ENCODE measurements at places on chromosomes 1 and 21.

GRCh38 chr1:62597281-62597680 is at the start of gene ANGPTL3:
Gene ANGPTL3, plus strand, starts transcription at chr1:62597520. Its CDS starts 47 bp downstream, at chr1:62597567.
- DNase-seq, result no peak

DNA sequence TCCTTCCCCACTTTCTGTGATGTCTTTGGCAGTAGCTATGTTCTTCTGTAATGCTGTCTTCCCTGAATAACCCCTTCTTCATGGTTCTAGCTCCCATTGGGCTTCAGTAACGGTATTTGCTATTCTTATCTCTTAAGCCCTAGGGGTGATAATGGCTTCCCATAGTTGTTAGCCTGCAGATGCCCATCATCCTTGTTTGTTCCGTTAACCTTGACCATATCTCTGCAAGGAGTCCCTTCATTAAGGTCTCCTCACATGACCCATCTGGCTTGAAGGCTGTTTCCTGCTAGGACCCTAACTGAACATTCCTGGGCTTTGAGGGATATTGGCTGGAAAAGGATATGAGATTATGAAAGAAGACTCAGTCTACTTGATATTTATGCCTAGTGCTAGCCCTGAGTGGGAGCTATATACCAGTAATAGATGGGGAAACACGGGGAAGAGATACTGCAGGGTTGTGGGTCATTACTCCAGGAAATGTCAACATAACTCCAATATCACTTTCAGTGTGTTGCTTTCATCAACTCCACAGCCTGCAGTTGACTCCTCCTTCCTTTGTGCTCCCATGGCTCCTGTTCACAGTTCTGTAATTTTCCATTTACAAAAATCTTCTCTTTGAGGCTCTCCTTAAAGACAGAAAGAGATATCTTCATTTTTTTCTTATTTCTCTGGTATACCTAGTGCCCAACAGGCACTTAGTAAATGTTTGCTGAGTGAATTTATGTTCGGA is 2.5 kb downstream of the MR1 start:
- no peak for DNase-seq

DNA sequence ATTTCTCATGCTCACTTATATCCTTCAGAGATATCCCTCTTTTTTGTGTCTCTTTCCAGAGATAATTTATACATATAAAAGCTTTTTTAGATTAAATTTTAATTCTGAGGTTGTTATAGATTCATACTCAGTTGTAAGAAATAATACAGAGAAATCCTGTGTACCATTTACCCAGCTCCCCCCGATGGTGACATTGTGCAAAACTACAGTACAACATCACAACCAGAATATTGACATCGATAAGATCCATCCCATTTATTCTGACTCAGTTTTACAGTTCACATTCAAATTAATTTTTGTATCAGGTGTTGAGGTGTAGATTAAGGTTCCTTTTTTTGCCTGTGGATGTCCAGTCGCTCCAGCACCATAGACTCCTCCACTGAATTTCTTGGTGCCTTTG is 14.3 kb downstream of the DMRTB1 start:
- no peak for DNase-seq

DNA sequence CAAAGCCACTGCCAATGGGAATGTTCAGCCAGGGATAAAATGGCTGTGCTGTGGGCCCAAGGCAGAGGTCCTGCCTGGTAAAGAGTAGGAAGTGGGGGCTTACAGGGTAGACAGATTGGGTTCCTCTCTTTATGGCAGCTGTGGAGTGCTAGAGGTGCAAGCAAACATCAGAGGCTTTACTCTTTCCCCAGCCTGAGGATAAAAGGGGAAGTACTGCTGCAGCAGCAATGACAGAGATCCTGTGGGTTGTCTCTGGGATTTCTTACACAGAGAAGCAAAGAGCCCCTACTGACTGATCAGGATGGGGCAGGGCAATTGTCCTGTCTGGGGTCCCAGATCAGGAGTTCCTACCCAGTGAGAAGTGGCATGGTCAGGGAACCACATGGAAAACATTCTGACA is 54.2 kb downstream of the DRAM2 start:
- DNase-seq, result no peak

GRCh38 chr1:39720094-39720999 is 18.3 kb upstream of the PPIE start:
- DNase-seq, result peak; percentile 83

- no peak for DNase-seq
Observed at GRCh38 chr1:181438013-181438412, 45.3 kb upstream of the CACNA1E start.

- no peak for DNase-seq
Observed at GRCh38 chr1:178495741-178496409, 889 bp downstream of the CLEC20A start.

DNA sequence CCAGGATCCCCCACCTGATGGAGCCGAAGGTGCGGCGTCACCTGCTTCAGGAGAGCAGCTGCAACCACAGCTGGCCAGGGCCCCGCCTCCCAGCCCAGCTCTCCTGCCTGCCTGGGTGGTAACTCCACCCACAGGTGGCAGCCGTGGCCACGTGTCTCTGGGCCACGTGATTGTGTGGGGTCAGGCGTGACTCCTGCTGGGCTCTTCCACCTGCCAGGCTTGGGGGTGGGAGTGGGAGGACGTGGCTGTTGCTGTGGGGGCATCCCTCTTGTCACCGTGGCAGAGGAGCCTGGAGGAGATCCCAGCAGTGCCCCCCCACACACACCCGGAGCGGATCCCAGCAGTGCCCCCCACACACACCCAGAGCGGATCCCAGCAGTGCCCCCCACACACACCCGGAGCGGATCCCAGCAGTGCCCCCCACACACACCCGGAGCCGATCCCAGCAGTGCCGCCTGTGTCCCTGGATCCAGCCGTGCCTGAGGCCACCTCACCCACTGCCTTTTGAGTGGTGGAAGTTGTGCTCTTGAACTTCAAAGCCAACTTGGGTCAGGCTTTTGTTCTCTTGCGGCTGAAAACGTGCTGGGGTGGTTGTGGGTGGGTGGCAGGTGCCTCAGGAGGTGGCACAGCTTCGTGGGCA is 32.2 kb downstream of the POFUT2 start:
- no peak for DNase-seq

DNA sequence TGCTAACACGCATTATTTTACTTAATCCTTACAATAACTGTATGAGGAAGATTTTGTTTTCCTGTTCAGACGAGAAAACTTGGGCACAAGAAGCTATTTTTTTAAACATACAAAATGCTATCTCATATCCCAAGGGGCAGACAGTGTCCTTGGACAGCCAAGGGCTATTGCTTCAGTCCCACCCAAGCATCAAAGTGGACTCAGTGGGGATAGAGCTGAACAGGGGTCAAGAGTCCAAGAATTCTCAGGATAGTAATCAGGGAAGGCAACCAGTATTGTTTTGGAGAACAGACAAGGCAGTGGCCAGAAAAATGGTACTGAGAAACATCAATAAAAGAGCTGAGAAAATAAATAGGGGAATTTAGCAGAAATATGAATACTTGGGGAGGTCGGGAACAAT is 465.7 kb downstream of the PLPP3 start:
- no peak for DNase-seq

DNA sequence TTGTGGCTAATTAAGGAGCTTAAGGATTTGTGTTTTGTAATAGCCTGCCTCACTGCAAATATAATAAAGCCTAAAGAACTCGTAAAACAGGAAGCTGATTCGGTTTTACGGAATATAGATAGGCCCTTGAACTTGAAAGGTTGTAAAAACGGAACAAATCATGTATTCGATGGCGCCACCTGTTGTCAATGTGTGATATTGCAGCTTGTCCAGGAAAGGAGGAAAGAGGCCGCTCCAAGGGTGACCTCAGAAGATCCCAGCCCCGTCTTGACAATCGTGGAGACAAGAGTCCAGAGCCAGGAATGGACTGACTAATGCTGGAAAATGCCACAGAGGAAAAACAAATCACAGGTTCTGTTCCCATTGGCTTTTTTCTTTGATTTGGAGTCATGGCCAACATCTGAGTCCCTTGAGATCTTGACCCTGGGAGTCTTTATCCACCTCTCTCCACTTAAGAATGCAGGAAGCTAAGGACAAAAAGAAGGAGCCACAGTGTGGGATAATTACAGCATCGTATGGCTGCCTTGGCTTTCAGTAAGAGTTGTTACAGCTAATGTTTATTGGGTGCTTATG is 7.0 kb upstream of the IGSF21 start:
- peak; percentile 65 for DNase-seq

DNA sequence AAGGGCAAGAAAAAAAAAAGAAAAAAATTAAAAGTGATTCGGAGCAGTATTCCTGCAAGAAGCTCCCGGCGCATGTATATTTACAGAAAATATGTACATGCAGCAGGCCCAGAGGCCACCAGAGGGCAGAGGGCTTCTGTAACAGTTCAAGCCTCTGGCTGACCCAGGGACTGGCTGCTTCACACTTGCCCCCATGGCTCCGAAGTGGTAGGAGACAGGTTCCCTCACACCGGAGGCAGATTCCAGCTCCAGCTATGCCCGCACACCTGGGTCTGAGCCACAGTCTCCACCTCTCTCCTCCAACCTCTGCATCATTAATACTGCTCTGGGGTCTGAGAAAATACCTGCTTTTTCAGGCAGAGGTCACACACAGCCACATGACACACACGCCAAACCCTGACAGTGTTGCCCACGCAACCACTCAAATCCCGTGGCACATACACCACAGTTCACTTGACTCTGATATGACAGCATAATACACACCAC is 2.2 kb upstream of the ARHGAP30 start:
- DNase-seq, result peak; percentile 69

GRCh38 chr1:65176056-65176450 is 28.1 kb downstream of the AK4 start:
- no peak for DNase-seq

DNA sequence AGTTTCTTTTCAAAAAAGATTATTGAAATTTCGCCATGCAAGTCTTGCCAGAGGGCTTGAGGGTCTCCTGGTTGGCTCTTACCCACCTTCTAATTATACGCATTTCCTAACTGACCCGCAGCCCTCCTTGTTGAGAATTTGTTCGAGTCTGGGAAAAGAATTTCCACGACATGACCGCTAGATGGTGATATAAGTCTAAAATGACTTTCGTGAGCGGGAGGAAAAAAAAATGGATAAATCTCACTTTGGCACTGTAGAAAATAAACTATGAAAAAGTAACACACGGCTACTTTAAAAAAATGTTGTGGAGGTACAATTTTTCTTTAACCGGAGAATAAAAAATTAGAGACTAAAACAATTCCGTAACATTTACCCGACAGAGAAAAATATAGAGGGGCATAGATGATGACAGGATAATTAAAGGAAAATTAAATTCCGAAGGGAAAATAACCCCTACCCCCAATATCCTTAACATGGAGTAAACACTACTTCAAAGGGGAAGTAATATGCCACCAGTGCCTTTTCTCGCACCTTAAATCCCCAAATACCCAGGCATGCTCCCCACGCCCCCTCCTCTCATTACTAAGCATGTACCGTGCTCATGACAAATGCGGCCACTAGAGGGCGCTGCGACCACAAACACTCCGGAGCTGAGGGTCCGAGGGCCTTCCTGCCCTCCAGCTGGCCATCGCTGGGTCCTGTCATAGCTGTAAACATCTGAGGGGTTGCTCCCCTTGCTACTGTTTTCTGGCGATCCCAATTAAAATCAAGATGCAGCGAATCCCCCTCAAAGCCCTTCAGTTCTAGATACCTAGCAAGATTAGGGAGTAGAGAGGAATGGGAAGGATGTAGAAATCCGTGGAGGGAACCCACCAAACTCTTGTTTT is 266.9 kb downstream of the ASTN1 start:
- peak; percentile 71 for DNase-seq

GRCh38 chr1:87007323-87007722 is 92.9 kb downstream of the HS2ST1 start:
- DNase-seq, result no peak

DNA sequence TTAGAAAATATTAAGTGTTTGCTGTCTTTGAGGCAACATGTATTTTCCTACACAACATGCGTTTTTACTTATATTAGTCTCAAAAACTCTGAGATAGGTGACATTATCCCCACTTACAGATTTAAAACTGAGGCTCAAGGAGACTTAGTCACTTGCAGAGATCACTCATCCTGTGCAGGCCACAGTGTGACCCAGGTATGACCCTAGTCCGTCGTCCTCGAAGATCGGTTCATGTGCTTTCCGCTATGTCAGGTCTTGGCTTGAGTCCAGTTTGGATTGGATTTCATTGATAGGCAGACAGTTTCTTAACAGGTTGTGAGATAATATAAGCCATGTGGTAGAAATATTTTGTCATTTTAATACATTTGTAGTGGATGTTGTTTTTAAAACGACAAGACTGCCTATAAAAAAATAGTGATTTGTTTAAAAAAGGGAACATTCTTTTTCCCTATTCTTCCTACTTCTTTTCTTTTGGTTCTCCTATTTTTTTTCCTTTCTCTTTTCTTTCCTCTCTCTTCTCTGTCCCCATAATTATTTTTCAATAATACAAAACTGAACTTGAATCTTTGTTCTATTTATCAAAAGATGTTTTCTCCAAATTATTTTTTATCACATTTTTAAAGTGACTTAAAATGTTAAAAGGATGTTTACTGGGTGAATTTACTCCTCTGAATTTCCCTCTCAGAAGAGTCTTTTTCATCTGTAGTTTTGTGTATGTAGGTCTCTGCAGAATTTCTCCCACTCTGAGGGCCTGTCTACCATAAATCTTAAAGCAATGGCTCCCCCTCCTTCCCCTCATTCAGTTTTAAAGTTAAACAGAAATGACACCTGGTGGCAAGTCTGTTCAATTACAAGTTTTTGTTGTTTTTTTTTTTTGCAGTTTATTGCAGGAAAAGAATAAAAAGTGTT is 81.8 kb downstream of the PHTF1 start:
- DNase-seq, result peak; percentile 77

- DNase-seq, result peak; percentile 89
Observed at GRCh38 chr1:203306089-203306964, 1.0 kb downstream of the BTG2 start.

DNA sequence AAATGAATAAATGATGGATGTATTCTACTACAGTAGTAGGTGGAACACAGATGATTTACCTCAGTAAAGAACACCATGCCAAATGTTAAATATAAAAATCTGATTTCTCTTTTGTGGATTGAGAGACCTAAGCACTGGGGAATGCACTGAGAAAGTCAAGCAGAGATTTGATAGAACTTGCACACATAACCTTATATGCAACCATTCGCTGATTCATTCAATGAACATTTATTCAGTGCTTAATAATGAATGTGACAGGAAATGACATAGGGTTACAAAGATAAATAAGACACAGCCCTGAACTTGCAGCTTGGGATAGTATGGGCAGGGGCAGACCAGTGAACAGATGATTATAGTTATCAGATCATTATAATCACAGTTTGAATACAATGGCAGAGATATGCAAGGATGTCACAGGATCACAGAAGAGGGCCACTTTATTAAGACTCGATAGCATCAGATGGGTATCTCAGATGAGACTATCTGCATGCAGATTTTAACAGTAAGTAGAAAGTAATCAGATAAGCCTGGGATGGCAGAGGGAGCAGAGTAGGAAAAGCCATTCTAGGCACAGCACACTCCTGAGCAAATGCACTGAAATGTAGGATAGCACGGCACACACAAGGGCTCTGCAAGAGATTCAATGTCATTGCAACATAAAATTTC is 169.4 kb downstream of the ASTN1 start:
- DNase-seq, result no peak

- peak; percentile 73 for DNase-seq
Observed at GRCh38 chr1:18883636-18884418, 18.5 kb downstream of the ALDH4A1 start.

GRCh38 chr1:147478521-147478920 is 62.8 kb upstream of the BCL9 start:
- no peak for DNase-seq

Data from fibroblast of the aortic adventitia (primary cell).